ENCODE measurements at places on chromosomes 12 and 14.
A peak's percentile ranks its signal among the peaks of the same experiment; 100 is the strongest.

- no peak for DNase-seq
These were observed 131.3 kb downstream of the KTN1 start for GRCh38 chr14:55711175-55711811.

- DNase-seq = no peak
These were observed 147.8 kb upstream of the PLEKHA5 start for GRCh38 chr12:18981732-18982131.

GRCh38 chr14:98162856-98163805 is 1108.9 kb downstream of the BCL11B start:
- no peak for DNase-seq

GRCh38 chr12:105026411-105026810 is 40.3 kb downstream of the NOPCHAP1 start:
- DNase-seq = no peak

- no peak for DNase-seq
These were observed 506 bp upstream of the TBX5 start for GRCh38 chr12:114406316-114406983.

GRCh38 chr12:104665296-104665695 is 208.5 kb downstream of the CHST11 start:
- DNase-seq = no peak

GRCh38 chr12:91052026-91052425 is 5.8 kb downstream of the KERA start:
- DNase-seq = no peak

DNA sequence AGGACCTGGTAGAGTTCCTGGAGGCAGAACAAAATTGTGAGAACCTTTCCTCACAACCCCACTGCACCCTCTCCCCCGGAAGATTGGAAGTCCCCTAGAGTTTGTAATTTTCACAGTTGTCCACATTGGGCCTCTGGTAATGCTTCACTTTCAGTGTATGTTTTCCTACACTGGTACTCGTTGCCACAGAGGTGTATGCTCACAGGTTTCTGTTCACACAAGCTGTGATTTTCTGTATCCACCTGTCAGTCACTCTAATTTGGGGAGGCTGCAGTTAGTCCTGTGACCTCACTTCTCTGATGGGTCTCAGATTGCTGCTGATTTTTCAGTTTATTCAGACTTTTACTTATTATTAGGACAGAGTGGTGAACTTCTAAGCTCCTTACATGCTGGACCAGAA is 66.4 kb upstream of the BMP4 start:
- DNase-seq = no peak

DNA sequence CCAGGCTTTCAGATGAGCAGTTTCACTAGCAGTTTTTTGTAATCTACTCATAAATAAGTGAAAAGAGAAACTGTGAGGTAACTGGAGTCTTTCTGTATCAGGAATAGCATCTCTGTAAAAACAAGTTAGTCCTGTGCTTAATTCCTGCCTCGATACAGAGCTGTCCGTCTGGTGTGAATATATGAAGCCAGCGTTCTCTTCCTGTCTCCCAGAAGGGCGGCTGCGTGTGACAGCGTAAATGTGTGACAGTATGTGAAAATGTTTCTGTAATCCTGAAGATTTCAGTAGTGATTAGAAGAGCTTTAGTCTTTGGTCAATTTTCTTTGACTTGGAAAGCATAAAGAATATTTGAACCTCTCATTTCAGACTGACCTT is 150.3 kb downstream of the FBXL14 start:
- no peak for DNase-seq

- DNase-seq = no peak
These were observed 230.9 kb upstream of the DDHD1 start for GRCh38 chr14:53384073-53384472.

GRCh38 chr12:91155990-91156389 is 26.6 kb downstream of the DCN start:
- DNase-seq = no peak

GRCh38 chr14:39230416-39231035 is 3.2 kb upstream of the MIA2 start:
- DNase-seq = no peak

DNA sequence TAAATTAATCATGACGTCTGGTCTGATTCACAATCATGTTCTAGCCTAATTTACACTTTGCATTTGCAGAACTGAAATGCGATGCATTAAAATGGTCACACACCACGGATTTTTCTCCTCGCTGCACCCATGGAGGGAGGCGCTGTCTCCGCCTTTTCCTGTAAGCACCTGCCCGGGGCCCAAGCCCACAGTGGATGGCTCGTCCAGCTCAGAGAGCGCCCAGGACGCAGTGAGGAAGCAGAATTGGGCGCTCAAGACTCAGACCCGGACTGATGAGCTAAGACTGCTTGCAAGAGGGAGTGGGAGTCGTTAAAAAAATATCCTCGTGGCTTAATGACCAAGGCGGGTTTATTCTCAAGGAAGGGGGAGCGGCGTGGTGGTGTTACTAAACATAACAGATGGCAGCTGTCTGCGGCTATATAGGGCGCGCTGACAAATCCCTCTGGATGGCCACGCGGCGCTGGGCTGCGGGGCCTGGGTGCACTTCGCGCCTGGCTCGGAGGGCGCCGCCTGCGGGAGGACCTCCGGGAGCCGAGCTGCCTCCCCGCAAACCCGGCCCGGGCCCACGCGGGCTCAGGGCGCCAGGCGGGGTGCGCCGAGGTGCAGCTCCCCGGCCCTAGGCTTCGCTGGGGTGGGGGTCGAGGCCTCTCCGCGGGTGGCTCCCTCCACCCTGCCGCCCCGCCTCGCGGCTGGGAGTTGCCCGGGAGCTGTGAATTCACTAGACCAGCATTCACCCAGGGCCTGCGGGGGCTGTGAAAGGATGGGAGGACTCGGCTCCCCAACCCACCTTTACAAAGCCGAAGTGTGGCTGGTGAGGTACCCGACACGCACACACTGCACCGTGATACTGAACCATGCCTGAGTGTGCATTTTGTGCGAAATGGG is 78.7 kb downstream of the PPM1A start:
- no peak for DNase-seq

DNA sequence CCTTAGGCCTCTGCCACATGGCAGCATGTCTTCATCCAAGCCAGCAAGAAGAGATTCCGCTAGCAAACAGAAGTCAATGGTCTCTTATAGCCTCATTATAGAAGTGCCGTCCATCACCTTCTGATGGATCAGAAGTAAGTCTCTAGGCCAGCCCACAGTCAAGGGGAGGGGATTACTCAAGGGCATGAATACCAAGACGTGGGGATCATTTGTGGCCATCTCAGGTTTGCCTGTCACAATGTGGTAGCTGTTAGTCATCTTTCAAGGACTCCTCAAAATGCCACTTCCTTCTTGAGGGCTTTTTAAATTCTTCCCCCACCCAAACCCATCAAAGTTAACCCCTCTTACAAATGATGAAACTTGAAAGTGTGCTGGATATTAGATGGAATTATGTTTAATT is 8.1 kb upstream of the ADCY6 start:
- no peak for DNase-seq

GRCh38 chr12:53948650-53949593 is 5.8 kb upstream of the HOXC12 start:
- no peak for DNase-seq

- DNase-seq = no peak
These were observed 341.0 kb upstream of the FKBP4 start for GRCh38 chr12:2453761-2454090.

GRCh38 chr14:68127166-68127565 is 307.6 kb downstream of the RAD51B start:
- DNase-seq = no peak

GRCh38 chr12:15196678-15197505 is 24.3 kb downstream of the RERG start:
- DNase-seq = no peak

DNA sequence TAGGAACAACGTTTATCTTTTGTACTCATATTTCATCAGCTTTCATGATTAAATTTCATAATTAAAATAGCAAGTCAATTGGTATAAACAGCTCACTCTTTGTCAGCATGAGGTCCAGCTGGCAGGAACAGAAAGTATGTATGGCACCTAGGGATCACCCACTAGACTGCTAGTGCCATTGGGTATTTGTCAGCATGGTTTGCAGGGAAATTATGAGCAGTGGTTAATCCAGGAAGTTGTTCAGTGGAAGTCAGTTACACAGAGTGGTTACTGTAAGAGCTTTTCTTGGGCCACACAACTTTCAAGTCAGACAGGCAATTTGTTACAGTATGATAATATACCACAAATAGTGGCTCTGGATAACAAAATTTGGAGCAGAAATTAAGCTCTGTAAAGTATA is 340.3 kb upstream of the RGS6 start:
- DNase-seq = no peak

- DNase-seq = no peak
These were observed 9.9 kb upstream of the KANSL2 start for GRCh38 chr12:48691826-48692487.

DNA sequence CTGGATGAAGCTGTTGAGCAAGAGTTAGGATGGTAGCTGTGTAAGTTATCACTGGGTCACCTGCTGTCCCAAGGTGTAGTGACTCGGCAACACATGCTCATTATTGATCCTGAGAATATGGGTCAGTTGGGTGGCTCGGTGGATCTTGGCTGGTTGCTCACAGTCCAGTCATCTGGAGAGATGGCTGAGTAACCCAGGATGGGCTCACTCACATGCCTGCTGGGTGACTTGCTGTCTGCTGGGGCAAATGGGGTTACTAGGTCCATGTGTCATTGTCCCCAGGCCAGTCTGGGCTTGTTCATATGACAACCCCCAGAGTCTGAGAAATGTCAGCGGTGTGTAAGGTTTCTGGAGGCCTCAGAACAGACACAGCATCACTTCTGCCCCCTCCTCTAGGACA is 69.5 kb downstream of the SLC15A4 start:
- DNase-seq = no peak

GRCh38 chr12:58051378-58051777 is 110.0 kb downstream of the ATP23 start:
- no peak for DNase-seq

DNA sequence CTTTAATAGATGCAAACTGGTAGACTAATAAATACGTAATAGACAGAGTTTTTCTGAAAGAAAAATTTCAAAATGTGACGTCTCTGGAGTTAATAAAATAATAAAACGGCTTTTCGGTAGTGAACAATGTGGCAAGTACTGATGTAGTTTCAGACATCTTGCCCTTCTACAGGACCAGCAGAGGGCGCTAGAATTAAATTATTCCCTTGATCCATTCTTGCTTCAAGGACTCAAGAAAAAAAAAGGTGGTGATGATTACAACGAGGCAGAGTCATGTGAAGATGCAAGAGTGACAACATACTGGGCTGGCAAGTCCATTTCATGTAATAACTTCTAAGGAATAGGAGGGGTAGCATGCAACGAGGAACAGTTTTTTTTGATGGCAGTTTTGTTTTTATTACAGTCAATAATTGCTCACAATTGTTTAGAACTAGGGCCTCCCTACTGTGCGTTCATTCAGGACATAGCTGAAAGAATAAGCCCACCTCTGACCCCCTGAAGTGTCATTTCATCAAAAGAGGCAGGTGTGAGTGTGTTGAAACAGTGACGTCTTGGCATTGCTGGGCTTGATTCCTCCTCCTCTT is 101.0 kb upstream of the GZMB start:
- DNase-seq = peak; percentile 85

DNA sequence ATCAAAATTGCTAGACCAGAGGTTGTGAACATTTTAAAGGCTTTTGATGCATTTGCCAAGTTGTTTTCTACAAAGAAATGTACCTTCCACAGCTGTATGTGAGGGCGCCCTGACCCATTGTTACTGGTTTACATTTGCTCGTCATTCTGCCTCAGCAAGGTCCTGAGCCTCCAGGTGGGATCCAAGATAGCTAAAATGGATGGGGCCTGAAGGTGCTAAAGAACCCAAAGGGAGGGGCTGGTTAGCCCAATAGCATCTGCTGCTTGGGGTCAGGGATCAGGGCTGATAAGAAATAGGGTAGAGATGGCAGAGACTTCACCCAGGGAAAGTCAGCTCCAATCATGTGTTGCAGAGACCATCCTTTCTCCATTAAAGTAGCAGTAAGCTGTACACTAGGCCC is 43.1 kb downstream of the GALNT16 start:
- DNase-seq = no peak

- no peak for DNase-seq
These were observed 92.6 kb upstream of the TMPO start for GRCh38 chr12:98422812-98423211.

DNA sequence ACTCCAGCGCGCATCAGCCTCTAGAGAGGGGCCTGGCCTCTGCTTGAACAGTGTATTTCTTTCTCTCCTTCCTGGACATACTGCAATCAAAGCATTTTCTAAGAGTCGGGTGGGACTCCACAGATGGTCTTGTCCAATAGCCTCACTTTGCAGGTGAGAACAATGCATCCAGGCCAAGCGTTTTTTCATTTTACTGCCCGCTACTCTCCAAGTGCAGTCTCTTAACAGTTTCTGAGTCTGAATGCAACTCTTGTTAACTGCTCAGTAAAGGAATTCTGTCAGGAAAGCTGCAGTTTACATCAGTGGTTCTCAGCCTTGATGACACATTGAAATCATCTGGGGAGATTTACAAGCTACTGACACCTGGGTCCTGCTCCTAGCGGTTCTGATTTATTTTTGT is 57.0 kb downstream of the IRF2BPL start:
- no peak for DNase-seq

GRCh38 chr12:89568484-89568883 is 42.6 kb upstream of the POC1B start:
- DNase-seq = no peak

- DNase-seq = no peak
These were observed 349.0 kb upstream of the RGS6 start for GRCh38 chr14:71583194-71583593.

DNA sequence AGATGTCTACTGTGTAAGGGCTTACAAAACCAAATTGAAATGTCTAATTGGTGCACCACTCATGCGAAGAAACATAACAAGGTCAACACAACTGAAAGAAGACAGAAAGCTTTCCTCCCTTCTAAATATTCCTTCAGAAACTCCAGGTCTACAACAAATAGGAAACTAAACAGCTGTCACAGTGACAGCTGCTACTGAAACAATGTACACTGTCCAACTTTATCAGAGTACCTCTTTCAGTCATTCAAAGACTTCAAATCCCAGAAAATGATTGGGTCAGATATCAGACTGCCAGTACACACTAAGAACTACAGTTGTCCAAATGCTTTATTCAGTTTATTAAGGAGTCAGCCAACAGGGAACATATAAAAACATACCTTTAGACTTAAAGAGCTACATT is 35.2 kb downstream of the CEP128 start:
- DNase-seq = no peak

DNA sequence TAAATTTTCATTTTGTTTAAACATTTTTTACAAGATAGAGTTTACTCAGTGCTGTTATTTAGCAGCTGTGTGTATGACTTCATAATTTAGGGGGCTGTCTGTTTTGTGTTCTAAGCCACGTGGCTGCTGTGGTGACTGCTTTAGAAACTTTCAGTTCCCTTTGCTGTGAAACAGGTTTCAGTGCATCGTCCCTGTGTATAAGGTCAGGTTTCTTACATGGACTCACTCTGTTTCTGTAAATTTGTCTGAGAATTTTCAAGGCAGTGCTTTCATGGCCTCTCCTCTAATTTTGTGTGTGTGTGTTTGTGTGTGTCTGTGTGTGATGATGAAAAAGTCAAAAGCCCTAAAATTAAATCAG is 32.4 kb downstream of the BICD1 start:
- DNase-seq = no peak

- no peak for DNase-seq
These were observed 3.1 kb downstream of the MYH7 start for GRCh38 chr14:23432102-23432925.

GRCh38 chr12:32260696-32261095 is 138.7 kb upstream of the FGD4 start:
- no peak for DNase-seq

All from NCI-H1417 treated with DMSO at 0.1 percent for 48 hours (cell line).